ENCODE measurements at places on chromosomes 6 and 20.
A peak's percentile ranks its signal among the peaks of the same experiment; 100 is the strongest.

GRCh38 chr6:35727935-35728682 is 8.7 kb upstream of the ARMC12 start:
- DNase-seq = peak; percentile 73

GRCh38 chr6:162971356-162971755 is 243.6 kb downstream of the PACRG start:
- no peak for DNase-seq

GRCh38 chr20:32780749-32781655 is 18.8 kb downstream of the DNMT3B start:
- no peak for DNase-seq

GRCh38 chr6:89993411-89993810 is 99.1 kb downstream of the GJA10 start:
- DNase-seq = no peak

- no peak for DNase-seq
Observed at GRCh38 chr6:34071884-34072379, 74.0 kb downstream of the GRM4 start.

DNA sequence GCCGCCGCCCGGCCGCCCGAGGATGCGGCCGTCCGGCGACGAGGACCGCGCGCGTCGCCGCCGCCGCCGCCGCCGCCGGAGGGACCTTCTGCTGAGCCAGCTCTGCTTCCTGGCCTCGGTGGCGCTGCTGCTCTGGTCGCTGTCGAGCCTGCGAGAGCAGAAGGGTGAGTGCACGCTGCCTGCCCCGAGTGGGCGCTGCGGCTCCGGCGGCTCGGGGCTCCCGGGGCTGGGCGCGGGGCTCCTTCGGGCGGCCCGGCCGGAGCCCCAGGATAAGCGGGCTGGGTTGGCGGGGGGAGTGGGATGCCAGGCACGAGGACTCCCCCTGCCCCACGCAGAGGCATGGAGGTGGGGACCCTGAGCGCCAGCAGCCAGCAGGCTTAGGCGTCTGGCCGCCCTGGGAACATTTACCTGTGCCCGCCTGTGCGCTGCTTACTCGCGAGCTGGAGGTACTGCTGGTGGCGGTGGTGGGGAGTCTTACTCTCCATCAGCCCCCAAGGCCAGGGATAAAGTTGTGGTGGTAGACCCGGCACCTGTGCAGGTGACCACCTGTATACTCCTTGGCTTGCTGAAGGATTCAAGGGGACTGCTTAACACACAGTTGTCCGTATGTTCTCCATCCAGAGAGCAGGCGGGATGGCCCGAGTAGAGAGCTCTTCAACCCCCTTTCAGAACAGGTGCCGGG is 520 bp downstream of the SLC24A3 start:
- peak; percentile 27 for DNase-seq

DNA sequence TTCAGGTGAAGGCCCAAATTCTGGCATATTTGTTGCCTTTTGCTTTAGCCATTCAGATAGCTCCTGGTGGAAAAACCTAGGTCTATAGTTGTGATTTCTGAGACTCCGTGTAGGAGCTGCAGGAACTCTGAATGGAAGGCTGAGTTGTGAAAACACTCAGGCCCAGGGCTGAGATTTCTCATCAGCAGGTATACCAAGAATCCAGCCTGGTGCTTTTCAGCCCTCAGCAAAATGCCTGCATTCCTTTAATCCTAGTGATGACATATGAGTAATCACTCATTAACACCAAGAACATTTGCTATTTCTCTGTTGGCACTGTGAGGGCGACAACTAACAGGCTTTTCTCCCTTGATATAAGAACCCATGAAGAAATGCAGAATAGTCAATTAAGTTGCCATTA is 546.1 kb upstream of the MAN1A1 start:
- no peak for DNase-seq

GRCh38 chr20:46323557-46323956 is 15.3 kb upstream of the CDH22 start:
- DNase-seq = no peak

- no peak for DNase-seq
Observed at GRCh38 chr6:29696147-29697125, 15.5 kb upstream of the ZFP57 start.

DNA sequence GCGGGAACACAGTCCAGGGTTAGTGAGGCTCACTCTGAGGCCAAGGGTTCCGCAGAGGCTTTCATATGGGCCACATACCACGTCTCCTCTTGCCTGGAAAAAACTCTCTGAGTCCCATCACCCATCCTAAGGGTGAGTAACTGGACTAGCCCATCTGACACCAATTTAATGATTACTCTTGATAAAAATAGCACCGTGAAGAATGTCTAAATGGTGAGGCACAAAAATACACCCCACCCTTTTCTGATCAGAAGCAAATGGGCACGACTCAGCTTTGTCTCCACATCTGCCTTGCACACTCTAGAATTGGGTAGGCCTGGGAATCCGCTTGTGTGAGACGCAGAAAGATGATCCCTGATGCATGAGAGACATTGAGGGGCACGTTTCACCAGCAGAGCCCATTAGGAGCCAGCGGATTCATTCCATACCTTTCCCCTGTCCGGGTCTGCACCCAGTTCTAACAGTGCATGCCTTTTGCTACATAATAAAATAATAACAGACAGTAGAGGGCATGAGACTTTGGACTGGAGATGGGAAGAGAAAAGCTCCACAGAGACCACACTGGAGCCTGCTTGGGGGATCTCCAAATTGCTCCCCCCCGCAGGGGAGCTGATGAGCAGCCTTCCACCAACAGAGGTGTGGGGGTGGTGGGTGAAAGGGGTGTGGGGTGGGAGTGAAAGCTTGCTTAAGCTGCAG is 110.0 kb upstream of the KCNK16 start:
- no peak for DNase-seq

GRCh38 chr6:104969785-104970581 is 13.1 kb downstream of the LIN28B start:
- DNase-seq = no peak

- no peak for DNase-seq
Observed at GRCh38 chr6:169575365-169575764, 126.5 kb downstream of the WDR27 start.

GRCh38 chr6:132858750-132859149 is 44.4 kb downstream of the RPS12 start:
- no peak for DNase-seq

GRCh38 chr6:76057469-76057868 is 15.0 kb downstream of the IMPG1 start:
- DNase-seq = no peak

GRCh38 chr6:57434944-57435343 is 117.5 kb downstream of the PRIM2 start:
- no peak for DNase-seq

GRCh38 chr6:104940893-104941728 is 15.8 kb upstream of the LIN28B start:
- peak; percentile 23 for DNase-seq

GRCh38 chr6:56766806-56767178 is 124.1 kb upstream of the DST start:
- DNase-seq = no peak

DNA sequence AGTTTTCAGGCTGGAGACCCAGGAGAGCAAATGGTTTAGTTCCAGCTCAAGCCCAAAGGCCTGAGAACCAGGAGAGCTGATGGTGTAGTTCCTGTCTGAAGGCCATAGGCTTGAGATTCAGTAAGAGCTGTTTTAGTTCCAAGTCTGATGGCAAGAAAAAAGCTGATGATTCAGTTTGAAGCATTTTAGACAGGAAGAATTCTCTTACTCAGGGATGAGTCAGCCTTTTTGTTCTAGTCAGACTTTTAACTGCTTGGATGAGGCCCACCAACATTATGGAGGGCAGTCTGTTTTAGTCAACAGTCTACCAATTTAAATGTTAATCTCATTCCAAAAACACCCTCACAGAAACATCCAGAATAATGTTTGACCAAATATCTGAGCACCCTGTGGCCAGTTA is 2.5 kb downstream of the ZSCAN26 start:
- DNase-seq = no peak

DNA sequence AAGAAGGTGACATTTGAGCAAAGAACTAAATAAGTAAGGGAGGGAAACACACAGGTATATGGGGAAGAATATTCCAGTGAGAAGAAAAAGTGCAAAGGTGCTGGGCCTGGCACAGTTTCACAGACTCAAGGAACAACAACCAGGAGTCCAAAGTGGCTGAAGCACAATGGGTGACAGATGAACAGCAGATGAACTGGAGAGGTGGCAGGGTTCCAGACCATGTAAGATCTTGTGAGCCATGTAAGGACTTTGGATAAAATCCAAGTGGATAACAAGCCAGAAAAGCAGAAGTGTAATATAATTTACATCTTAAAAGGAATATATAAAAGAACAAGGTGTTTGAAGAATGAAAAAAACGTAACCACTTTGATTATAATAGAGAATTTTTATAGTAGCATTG is 87.9 kb downstream of the MMS22L start:
- no peak for DNase-seq

DNA sequence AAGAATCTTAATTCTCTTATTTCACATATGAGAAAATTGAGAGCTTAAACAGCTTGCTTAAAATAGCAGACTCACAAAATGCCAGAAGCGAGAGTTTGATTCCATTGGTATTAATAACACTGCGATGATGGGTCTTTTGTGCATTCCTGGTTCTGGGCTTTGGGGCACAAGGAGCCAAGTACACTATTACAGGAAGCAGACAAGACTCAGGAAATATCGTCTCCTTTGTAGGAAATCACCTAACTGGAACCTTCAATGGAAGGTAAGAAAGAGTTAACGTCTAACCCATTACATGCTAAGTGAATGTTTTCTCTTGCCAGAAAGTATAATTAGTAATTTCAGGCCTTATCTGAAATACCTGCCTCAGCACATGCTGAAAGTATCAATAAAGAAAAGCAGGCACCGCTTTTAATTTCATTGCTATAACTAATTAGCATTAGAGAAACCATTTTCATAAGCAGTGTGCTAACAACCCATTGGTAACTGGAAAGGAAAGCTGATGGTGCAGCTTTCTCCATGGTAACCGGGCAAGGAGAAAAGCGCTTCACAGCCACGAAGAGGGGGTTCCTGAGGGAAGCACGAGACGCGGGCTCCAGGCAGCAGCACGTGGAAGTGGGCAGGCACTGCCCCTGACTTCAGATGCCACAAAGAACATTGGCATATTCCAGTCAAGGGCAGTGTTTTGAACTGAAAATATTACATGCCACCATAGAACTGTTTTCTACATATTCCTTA is 206.7 kb upstream of the AGPAT4 start:
- no peak for DNase-seq

- DNase-seq = no peak
Observed at GRCh38 chr6:40807484-40807883, 220.3 kb upstream of the LRFN2 start.

DNA sequence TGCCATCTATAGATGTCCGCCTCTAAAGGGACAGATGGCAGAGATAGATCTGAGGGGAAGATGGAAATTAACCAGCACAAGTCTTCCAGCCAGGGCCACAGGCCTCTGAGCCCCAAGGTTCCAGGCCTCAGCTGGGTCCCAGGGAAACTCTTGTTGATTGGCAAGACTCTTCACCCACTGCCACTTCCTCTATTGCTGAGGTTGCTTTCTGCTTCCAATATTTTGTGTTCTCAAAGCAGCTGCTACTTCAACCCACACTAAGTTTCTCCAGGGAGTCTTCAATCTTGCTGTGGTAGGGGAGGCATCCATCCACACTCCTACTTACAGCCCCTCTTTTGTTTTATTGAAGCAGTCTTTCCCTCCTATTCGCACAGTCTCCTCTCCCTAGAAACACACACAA is 36.4 kb upstream of the SASH1 start:
- DNase-seq = no peak

DNA sequence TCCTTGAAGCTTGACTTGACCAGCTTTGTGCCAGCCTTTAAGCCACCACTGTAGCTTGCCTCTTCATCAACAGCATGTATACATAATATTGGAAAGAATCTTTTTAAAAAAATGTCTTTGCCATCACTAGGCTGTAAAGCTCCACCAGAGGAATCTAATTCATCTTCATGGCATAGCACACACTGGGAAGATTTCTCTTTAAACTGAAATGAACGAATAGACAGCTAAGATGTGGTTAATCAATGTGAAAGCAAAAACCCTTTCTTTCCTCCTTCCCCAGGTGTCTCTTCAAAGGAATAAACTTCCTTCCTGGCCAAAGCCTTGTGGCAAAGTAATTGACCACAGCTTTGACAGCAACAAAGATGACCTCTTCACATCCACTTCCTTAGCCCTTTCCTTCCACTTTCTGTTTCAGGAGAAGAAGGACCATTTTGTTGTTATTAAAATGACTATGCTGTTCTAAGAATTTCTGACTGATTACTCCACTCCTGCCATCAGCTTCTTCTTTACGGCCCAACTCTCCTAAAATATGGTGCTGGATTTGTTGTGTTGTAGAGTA is 428.7 kb upstream of the SOX4 start:
- DNase-seq = no peak

- no peak for DNase-seq
Observed at GRCh38 chr20:56368351-56369134, 9.8 kb downstream of the FAM210B start.

DNA sequence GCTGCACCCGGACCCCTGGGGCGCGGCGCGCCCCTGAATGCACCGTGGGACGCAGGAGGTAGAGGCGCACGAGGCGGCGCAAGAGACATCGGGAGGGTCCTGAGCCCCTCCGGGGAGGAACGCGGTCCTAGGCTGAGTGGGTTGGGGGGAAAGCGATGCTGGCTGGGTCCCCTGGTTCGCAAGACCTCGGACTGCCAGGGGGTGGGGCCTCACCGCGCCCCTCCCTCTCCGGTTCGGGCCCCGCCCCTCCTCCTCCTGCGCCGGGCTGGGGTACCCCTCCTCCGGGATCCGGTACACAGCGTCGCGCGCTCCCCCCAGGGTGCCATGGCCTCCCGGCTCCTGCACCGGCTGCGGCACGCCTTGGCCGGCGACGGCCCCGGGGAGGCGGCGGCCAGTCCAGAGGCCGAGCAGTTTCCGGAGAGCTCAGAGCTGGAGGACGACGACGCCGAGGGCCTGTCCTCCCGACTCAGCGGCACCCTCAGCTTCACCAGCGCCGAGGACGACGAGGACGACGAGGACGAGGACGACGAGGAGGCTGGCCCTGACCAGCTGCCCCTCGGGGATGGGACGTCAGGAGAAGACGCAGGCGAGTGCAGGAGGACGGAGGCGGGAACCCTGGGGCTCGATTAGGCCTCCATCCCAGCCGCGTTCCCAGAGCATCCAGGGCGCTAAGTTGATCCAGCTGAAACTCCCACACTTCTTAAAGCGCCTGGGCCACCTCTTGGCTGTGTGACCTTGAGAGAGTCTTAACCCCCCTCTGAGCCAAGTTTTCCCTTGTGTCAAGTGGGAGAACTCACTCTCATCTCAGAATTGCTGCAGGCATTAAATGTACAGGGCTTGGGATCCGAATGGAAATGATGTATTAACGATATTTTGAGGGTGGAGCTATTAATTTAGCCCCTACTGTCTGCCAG is 541 bp downstream of the SNX21 start:
- DNase-seq = no peak

GRCh38 chr20:37529214-37529967 is 1.7 kb upstream of the BLCAP start:
- DNase-seq = no peak

GRCh38 chr20:56788041-56788670 is 159.1 kb downstream of the TFAP2C start:
- no peak for DNase-seq
